Heart right ventricle (tissue), 16 donors: ENCODE measurements at places on chromosomes 11 and 22.

DNA sequence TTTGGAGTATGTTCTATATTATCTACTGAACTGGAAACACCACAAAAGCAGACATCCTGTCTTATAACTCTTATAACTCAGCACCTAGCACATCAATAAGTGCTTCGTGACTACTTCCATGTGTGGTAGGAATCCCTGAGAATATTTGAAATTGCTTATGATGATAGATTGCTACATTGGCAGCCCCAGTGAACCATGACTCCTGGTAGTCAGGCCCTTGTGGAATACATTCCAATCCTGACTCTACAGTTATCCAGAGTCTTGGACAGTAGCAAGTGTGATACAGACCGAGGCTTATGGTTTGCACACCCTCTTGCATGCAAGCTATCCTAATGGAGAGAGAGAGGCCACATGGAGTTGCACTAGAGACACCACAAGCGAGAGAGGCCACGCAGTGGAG is 59.5 kb upstream of the PHF21A start:
- DNase-seq: no peak

- peak; percentile 89 for DNase-seq
Observed at GRCh38 chr11:11978792-11979487, 29.5 kb downstream of the DKK3 start.

DNA sequence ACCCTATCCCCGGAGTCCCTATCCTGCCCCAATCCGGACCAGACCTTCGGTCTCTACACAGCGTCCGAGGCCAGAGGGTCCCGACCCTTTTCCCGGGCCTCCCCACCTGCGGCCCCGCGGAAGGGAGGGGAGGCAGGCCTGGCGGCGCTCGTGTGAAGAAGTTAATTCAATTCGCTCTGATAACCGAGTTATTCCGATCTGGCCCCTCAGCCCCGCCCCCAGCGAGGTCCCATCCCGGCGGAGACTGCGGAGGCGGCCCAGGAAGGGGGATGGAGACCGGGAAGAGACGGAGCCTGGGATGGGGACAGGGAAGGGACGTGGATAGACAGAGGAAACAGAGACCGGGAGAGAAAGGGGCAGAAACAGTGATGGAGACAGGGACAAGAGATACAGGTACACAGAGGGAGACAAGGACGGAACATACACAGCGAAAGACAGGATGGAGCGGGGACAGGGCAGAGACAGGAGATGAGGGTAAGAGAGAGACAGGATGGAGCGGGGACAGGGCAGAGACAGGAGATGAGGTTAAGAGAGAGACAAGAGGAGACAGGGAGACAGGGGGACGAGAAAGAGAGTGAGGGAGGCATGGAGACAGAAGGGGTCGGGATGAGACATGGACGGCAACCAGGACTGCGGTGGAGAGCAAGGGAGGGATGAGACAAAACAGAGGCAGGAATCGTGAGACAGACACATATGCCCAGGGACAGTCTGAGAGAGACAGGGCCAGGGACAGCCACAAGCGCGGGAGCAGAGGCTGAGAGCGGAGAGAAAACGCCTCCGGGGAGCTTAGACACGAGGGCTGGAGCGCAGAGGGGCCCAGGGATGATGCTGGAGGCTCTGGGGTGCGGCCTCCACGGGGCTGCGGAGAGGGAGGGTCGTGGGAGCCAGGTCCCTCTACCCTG is 636 bp upstream of the PHOX2A start:
- DNase-seq: no peak

GRCh38 chr22:37184380-37184755 is 3.7 kb downstream of the C1QTNF6 start:
- no peak for DNase-seq

DNA sequence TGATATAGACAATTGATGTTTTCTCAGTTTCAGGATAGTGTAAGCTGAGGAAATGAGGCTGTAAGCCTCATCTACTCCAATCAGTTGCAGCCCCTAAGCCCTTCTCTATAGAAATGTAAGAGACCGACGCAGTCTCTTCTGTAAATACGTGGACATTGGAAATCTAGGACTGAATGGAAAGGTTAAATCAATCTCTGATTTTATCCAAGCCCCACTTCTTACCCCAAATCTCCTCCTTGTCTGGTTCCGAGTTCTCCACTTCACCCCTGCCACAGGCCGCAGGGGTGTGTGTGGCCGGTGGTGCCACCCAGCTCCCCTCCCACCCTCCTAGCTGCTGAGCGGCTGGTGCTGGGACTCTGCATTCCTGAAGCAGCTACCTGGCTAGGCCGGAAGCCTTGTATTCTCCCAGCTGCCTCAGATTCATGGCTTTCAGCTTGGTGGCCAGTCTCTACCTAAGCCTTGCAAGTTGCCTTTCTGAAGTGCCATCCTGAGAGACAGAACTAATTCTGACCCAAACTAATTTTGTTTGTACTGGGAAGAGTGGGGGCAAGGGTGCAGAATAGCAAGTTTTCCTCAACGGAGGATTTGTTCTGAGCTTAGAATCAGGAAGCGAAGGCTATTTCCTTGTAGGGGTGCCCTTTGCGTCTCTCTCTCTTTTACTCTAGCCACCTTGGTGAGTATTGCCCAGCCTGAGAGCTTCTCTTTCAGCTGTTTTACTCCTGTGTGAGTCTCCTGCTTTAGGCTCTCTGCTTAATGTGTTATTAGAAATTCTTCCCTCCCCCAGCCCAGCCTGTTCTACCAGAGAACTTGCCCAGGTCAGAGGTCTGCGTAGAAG is 749 bp downstream of the VWA5A start:
- no peak for DNase-seq
